ENCODE measurements at places on chromosomes 2 and 18. TPM values are rescaled to one million over a fixed set of nuclear protein-coding genes. Genes with fewer than 3 reads are reported as not detected.

Gene ALPP
- total RNA-seq: not detected

Gene DSC3
- 0.78 TPM for total RNA-seq

Gene DSG3
- 0.16 TPM for total RNA-seq

Gene PSTPIP2
- 1.6 TPM for total RNA-seq

Gene SYT4
- 499 TPM for total RNA-seq
